NCI-H524 (cell line): ENCODE measurements at places on chromosomes 4 and X.

DNA sequence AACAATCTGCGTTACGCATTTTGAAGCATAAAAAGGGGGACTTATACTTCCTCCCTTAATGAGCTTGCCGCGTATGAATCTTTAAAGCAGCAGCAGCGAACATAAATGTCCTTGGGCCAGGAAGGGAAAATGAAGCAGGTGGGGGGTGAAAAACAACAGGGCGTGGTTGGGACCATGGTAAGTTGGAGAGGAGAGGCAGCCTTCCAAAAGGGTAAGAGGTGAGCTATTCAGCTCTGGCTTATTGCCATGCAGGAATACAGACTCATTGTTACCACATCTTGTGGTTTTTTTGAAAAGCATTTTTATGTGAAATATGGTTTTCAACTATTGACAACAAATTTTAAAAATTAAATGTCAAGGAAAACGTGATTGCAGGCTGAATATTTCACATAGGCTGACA lies 710.7 kb upstream of the FAM241A start:
- no peak for DNase-seq

GRCh38 chr4:101348995-101349800 lies 1.9 kb upstream of the PPP3CA start:
- DNase-seq: peak; percentile 62

DNA sequence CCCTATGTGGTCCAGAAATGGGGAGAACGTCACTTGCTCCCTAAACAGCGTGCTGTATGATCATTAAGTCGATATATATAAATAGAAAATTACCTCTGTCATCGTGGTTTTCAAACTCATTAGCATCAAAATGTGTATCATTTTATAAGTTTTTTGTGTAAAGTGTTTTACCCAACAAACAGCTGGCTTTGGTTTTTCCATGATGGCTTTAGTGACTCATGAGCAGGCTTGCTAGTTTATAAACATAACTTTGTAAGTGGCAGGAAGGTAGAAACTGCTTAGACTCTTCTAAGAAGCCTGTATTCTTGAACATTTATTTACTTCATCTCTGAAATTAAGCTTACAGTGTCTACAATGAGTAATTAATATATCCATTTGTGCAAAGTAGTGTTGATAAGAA lies 108.4 kb upstream of the DIPK2B start:
- no peak for DNase-seq

DNA sequence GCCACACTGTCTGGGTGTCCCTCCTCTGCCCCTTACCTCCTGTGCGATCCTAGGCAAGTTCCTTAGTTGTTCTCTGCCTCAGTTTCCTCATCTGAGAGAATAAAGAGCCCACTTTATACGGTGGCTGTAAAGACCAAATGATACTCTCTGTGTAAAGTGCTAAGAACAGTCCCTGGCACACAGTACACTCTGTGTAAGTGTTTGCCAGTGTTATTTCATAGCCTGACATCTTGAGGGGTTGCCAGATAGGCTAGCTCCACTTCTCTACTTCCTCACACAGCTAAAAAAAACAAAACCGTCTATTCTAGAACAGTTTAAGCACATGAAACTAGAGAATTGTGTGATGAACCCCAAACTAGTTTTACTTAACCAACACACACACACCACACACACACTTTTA lies 17.1 kb downstream of the SPON2 start:
- DNase-seq: no peak

DNA sequence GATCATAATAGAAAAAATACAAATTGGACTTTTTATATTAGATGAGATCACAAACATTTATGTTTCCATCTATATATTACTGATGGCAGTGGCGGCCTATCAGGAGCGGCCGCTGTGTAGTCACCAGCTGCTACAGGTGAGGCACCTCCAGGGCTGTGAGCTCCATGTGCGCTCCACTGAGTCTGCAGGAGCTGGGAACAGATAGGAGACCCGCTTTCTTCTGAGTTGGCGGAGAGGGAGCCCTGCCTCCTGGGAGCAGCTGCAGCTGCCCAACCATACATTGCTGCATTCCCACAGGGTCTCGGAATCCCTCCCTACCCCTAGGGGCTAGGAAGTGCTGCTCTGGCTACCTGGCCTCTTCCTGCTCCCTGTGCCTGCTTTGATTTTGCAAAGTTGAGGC lies 812.9 kb downstream of the PDHA2 start:
- no peak for DNase-seq

DNA sequence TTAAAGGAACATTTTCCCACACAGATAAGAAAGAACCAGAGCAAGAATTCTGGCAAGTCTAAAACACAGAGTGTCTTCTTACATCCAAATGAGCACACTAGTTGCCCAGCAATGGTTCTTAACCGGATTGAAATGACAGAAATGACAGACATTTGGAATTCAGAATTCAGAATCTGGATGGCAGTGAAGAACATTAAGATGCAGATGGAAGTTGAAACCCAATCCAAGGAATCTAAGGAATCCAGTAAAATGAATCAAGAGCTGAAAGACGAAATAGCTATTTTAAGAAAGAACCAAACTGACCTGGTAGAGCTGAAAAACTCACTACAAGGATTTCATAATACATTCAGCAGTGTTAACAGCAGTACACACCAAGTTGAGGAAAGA lies 21.5 kb downstream of the ANAPC10 start:
- DNase-seq: no peak

- no peak for DNase-seq
Observed at GRCh38 chrX:151030845-151031244, 47.7 kb downstream of the HMGB3 start.

DNA sequence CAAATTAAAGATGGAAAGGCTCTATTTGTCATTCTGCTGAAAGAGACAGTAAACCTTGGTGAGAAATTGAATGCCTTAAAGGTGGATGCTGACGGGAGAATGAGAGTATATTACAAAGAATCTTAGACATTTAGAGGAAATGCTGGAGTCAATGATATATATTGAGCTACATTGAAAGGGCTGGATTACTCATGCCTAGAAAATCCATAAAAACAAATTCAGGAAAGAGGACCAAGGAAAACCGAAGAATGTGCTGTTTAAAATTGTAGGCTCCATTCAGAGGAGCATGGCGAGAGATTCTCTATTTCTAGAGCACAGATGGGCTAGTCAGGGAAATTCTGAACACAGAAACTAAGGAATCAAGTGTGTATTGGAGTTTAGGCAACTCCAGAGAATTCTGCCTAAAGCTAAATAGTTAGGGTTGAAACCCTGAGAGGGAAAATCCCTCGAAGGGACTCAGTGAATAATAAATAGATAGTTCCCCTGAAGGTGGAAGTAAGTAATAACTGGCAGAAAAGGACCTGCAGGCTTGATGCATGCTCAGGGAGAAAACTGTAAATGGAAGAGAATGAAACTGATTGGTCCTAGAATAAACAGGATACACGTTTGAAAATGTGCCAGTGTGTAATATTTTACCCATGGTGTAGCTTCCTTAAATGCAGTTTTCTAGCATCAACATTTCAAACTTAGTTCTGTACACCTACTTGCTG lies 1532.4 kb upstream of the TENM3 start:
- no peak for DNase-seq

- no peak for DNase-seq
Observed at GRCh38 chrX:13936521-13937225, 93.0 kb downstream of the GEMIN8 start.

GRCh38 chr4:185540487-185541120 lies 5.3 kb upstream of the PDLIM3 start:
- DNase-seq: no peak

GRCh38 chr4:55547466-55547770 lies 709 bp upstream of the CLOCK start:
- no peak for DNase-seq

DNA sequence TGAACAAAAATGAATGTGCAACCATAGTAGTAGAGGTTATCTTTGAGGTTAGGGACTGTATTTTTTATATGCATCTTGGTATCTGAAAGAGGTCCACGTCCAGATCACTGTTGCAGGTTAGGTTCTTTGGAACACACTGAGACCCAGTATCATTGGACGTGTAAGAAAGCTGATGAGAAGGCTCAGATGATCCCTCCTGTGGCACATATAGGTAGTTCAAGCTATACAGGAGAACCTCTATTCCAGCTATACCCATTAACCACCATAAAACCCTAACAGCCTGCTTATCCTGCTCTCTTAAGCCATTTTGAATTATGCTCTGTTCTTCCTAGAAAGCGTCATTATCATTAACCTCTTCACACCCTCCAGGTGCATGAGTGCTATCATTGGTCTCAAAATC lies 930.7 kb upstream of the HS3ST1 start:
- DNase-seq: no peak
